SHP77 (cell line): ENCODE measurements at places on chromosomes 3 and 15.
A peak's percentile ranks its signal among the peaks of the same experiment; 100 is the strongest.

GRCh38 chr15:45653702-45654424 is 19.0 kb downstream of the SQOR start:
- DNase-seq = no peak

- no peak for DNase-seq
These were observed 167.3 kb downstream of the SLCO3A1 start for GRCh38 chr15:92020804-92021203.

GRCh38 chr15:82985688-82986441 is at the start of gene RAMAC:
Gene RAMAC, plus strand, starts transcription at chr15:82986210. Its CDS starts 2,809 bp downstream, at chr15:82989019.
- peak; percentile 97 for DNase-seq

GRCh38 chr3:187678726-187679268 is 8.6 kb upstream of the SST start:
- peak; percentile 38 for DNase-seq

- no peak for DNase-seq
These were observed 567.9 kb downstream of the GOLGA6L6 start for GRCh38 chr15:19973718-19974117.

- no peak for DNase-seq
These were observed 52.7 kb downstream of the TRIM71 start for GRCh38 chr3:32870373-32871095.

- no peak for DNase-seq
These were observed 138.3 kb downstream of the DIPK2A start for GRCh38 chr3:144109944-144110343.

GRCh38 chr3:100893108-100893507 is 100.1 kb downstream of the ABI3BP start:
- DNase-seq = no peak

- no peak for DNase-seq
These were observed 157.4 kb downstream of the LEKR1 start for GRCh38 chr3:156983559-156983958.

- DNase-seq = no peak
These were observed 43.4 kb downstream of the UMPS start for GRCh38 chr3:124773351-124774326.

DNA sequence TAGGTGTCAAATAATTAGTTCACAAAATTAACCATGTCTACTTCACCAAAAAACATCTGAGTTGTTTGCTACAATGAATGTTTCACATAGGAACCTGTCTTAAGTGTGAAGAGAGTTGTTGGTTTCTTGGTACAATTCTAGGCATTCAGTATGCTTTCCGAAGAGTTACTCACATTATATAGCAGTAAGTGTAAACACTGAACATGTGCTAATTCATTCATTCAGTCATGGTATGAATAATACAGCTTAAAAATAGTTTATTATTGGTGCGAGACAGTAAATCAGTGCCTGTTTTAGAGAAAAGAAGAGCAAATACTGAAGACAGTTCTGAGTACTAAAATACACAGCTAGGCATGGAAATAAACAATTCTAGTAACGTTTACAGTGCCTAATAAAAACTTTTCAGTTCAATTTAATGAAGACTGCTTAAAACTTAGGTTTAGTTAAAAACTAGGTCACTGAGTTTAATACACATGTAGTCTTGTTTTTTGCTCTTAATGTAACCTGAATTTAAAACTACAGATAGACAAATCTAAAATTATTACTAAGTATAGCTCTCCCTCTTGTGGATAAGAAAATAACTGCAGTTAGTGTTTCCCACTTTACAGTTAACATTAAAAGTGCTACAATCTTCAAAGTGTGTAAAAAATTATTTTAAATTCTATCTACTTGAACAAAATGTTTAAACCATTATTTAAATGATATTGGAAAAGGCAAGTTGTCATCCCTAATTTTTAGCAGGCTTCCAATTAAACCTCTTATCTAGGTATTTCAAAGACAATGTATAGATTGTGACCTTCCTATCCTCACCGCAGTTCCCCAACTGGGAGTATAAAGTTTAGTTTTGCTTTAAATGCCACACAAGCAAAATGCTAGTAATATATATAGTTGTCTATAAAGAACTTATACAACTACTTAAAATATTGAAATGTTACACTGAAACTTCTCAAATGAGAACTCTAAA is 20.1 kb upstream of the ZCWPW2 start:
- DNase-seq = no peak

GRCh38 chr3:3699816-3700633 is 99.2 kb upstream of the LRRN1 start:
- DNase-seq = peak; percentile 28

DNA sequence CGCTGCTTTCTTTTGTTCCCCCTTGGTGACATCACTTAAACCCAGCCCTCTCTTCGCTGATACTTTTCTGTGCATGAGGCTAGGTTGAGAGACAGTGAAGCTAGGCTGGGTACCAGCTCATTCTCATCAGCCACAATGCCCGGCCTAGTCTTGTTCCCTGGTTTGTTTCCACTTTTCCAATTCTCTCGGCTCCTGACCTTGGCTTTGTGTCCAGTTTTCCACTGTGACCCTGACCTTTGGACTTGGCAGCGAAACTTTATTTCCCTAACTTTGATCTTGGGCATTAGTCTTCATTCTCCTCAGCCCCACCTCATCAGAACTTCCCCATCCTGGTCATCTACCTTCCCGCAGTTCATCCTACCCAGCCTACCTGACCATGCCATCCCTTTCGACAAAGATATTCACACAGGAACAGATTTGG is 908 bp upstream of the ADPGK start:
- no peak for DNase-seq

- no peak for DNase-seq
These were observed 64.3 kb downstream of the CASR start for GRCh38 chr3:122247825-122248185.

- peak; percentile 29 for DNase-seq
These were observed 60.0 kb upstream of the SYN2 start for GRCh38 chr3:11944052-11944673.

- DNase-seq = no peak
These were observed 150.2 kb upstream of the MLF1 start for GRCh38 chr3:158420654-158421396.

- no peak for DNase-seq
These were observed 962.3 kb upstream of the NR2F2 start for GRCh38 chr15:95368191-95368590.

DNA sequence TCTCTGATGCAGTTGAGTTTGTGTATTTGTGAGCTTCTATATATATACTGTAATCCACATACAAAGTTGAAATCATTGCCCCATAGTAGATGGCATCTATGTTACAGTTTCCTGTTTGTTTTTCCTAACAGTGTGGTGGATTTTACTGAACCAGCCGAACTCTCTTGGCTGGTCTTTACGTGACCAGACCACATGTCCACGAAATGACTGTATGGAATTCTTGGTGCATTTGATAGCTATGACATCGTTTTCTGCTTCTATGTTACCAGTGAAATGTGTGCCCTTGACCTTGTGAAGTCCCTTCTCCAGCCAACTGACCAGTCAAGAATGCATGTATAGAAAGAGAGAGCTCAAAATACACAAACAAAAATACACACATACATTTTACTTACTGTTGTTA is 1.8 kb downstream of the KCNMB2 start:
- DNase-seq = peak; percentile 29

DNA sequence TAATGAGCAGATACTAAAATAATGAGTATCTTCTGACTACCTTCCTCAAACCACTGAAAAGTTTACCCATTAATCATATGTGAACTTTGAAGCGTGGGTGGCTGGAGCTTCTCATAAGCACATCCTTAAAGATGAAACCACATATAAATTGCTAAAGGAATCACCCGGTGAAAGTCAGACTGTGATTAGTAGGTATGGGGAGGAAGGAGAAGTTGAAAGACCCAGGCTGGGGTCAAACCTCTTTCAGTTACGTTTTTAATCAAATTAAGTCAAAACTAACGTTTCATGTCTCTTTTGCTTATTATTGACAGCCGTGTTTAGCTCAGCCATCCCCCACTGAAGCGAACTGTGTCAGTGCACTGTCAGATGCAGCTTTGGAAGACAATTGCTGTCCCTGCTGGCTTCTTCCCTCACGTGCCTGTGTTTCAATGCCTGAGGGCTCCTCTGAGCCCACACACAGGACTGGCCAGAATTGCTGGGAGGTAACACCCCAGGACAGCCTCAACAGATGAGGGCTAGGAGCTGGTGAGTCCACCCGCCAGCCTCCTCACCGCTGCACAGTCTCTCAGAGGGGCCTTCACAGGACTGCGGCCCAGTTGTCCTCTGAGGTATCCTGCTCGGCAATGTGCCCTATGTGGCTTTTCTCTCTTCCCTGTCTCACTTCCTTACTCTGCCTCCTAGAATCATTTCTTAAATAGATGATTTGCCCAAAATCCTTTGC is 29.3 kb upstream of the SH3BP5 start:
- DNase-seq = no peak

DNA sequence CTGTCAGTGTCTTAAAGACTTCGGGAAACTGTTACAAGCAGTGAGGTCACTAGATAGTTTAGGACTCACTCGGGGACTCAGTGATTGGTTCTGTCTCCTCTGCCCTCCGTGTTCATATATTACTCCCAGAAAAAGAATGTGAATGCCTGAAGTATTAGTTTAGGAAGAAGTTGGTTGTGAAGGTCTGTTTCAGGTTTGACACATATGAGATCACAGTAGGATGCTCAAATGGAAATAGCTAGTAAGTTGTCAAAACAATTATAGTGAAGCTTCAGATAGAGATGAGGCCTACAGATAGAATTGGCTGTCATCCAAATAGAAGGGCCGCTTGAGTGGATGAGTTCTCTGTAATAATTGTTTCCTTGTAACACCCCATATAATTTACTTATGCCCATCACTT is 172.6 kb downstream of the PLCL2 start:
- DNase-seq = no peak

- no peak for DNase-seq
These were observed 55.3 kb downstream of the SLTM start for GRCh38 chr15:58877999-58878825.

DNA sequence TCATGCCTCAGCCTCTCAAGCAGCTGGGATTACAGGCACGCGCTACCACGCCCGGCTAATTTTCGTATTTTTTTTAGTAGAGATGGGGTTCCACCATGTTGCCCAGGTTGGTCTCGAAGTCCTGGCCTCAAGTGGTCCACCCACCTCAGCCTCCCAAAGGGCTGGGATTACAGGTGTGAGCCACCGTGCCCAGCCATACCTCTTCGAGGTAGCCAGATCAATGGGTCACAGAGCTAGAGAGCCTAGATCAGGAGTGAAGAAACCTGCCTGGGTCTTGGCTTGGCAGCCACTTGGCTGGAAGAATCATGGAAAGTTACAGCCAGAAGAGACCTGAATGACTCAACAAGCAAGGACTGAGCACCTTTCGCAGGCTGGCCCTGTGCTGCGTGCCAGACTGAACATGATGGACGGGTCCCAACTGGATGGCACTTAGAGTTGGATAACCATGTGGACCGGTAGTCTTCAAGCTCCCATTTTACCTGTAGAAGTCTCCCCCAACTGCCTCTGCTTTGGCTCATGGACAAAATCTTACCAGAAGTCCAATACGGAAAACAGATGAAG is 29.7 kb downstream of the GNB5 start:
- no peak for DNase-seq

DNA sequence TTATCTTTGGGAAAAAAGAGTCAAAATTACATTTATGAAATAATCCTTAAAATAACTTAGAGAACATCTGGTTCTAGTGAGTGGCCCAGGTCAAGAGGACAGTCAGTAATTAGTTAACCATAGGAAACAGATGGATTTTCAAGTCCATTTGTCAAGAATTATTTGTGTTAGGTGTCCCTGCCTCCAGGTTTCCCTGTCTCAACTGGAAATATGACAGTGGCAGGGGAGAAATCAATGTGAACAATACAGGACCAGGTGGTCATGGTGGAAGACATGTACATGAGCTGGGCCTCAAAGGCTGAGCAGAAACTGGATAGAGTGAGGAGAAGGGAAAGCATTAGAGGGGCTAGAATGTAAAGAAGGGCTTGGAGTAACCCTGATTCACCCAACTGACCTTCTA is 372.6 kb downstream of the VPS13C start:
- DNase-seq = no peak

DNA sequence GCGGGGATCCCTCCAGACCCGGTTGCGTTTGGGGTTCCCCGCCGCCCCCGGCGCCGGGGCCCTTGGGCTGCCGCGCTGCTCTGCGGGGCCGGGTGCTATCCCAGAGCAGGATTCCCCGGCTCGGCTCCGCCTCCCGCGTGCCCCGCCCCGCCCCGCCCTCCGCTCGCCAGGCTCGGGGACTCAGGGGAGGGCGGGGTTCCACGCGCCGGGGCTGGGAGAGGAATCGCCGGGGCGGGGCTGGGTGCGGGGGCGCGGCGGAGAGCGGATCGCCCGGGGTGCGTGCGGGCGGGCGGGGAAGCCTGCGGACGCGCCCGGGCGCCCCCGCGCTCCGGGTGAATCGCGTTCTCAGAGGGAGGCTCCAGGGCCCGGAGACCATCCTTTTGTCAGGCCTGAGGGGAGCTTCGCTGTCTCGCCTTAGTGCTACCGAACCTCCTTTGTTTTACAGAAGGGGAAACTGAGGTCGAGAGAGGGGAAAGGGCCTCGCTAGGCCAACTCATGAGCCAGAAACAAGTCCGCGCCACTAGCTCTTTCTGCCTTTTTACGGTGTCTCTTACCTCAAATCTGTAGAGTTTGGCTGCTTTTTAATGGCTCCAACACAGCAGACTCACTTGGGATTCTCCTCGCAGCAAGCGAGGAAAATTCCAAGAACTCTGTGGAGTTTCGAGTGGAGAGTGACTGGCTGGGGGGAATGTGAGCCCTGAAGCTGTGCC is at the start of gene TMEM158:
Gene TMEM158, minus strand, starts transcription at position 82 of the 710 bp plus-strand sequence. CDS start 260 bp downstream, outside the sequence.
- DNase-seq = peak; percentile 54

DNA sequence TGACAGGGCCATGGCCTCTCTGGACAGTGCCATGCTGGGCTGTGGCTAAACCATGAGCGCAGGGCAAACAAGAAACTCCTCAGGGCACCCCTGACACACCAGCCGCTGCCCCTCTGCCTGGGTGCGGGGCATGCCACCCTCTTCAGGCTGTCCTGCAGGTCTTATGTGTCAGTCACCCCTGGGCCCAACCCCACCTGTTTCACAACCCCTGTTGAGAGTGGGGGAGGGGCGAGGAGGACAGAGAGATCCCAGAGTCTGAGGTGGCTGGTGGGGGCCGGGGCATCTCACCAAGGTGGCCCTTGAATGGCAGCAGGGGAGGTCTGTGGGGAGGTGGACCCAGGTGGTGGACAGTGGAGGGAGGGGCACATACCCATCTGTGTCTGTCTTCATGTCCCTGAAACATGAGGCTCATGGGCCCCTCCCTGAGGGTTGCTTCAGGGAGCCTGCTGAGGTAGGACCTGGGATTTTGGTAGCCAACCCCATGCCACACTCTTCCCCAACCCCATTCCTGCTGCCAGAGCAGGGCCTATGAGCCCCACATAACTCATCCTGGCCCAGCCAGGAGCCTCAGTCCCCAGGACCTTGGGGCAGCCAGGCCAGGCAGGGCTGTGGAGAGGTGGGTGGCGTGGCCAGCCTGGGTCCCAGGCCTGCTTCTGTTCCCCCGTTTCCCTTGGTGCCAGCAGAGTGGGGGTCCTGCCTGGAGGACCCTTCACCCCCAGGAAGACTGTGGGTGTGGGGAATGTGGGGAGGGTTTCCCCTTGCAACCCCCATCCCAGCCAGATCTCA is 1.7 kb upstream of the STAB1 start:
- DNase-seq = no peak

GRCh38 chr15:68719672-68720071 is 101.0 kb downstream of the ANP32A start:
- DNase-seq = no peak

- DNase-seq = no peak
These were observed 85.2 kb upstream of the OXTR start for GRCh38 chr3:8854656-8855055.

- no peak for DNase-seq
These were observed 109.6 kb upstream of the UMPS start for GRCh38 chr3:124620600-124621063.

GRCh38 chr3:4413467-4413866 is 53.6 kb downstream of the SUMF1 start:
- no peak for DNase-seq

GRCh38 chr3:47225310-47225906 is 57.2 kb downstream of the KIF9 start:
- no peak for DNase-seq
